Amniotic epithelial cell (primary cell): ENCODE measurements at places on chromosomes 7 and 10.

GRCh38 chr7:80298201-80298600 is 163.6 kb downstream of the GNAI1 start:
- peak; percentile 43 for DNase-seq

DNA sequence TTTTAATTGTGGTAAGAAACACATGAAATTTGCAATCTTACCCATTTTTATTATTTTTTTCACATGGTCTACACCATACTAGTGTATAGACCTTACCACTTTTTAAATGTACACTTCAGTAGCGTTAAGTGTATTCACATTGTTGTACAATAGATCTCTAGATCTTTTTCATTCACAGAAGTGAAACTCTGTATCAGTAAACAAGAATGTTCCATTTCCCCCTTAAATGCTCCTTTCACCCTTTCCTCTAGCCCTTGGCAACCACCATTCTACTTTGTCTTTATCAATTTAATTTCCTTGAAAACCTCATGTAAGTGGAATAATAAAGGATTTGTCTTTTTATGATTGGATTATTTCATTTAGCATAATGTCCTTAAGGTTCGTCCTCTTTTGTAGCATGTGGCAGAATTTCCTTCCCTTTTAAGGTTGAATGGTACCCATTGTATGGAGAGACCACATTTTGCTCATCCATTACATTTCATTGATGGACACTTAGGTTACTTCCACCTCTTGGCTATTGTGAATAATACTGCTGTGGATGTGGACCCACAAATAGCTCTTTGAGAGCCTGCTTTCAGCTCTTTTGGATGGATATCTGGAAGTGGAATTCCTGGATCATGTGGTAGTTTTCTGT is 45.7 kb downstream of the SNX10 start:
- no peak for DNase-seq

- no peak for DNase-seq
These were observed 13.7 kb upstream of the MAP3K8 start for GRCh38 chr10:30420266-30420665.

- peak; percentile 22 for DNase-seq
These were observed 717 bp downstream of the ADCY1 start for GRCh38 chr7:45574669-45575500.

DNA sequence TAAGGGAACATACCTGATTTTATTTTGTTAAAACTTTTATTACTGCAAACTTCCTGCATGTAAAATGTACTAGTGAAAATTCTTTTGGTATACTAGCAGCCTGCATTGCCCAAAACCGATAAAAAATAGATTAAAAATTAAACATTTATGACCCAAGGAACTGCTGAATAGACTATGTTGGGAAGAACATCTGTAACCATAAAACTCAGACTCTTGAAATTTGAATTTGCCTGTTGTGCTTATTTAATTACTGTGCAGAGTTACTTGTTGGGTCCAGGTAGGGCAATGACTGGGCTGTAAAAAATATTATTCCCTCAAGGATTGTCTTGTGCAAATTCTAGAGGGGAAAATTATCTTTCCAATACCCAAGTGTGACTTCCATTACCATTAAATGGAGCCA is 193.5 kb upstream of the PITRM1 start:
- DNase-seq = no peak

GRCh38 chr7:44201813-44202212 is 1.0 kb downstream of the YKT6 start:
- DNase-seq = no peak

DNA sequence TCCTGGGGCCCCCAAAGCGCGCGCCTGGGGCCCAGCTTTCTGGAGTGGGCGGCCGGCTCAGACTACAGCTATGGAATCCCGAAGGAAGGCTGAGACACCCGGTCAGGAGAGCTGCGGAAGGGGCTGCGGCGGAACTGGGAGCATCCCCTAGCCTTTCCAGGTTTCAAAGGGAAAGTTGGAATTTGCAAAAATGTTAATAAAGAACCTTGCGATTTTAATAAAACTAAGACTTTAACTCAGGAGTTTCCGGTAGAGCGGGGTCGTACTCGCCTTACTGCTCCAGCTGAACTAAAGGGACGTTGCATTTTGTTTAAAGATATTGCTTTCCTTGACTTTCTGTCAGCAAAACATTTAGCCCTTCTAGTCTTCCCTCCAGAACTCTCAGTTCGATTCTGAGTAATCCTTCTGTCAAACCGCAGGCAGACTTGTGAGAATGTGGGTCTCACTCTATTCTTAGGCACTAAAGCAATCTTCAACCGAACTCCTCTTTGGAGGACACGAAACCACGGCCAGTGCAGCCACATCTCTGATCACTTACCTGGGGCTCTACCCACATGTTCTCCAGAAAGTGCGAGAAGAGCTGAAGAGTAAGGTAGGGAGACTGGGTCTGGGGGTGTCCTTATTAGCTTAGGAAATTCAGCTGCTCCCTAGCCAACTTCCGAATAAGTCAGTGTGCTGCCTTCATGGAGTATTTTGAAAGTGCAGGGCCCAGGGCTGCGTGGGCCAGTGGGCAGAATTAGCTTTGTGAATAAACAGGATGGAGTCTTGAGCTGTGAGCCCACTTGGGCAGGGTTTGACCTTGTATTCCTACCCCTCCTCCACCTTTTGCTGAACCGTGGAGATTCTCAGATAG is 1.9 kb downstream of the CYP26A1 start:
- no peak for DNase-seq

DNA sequence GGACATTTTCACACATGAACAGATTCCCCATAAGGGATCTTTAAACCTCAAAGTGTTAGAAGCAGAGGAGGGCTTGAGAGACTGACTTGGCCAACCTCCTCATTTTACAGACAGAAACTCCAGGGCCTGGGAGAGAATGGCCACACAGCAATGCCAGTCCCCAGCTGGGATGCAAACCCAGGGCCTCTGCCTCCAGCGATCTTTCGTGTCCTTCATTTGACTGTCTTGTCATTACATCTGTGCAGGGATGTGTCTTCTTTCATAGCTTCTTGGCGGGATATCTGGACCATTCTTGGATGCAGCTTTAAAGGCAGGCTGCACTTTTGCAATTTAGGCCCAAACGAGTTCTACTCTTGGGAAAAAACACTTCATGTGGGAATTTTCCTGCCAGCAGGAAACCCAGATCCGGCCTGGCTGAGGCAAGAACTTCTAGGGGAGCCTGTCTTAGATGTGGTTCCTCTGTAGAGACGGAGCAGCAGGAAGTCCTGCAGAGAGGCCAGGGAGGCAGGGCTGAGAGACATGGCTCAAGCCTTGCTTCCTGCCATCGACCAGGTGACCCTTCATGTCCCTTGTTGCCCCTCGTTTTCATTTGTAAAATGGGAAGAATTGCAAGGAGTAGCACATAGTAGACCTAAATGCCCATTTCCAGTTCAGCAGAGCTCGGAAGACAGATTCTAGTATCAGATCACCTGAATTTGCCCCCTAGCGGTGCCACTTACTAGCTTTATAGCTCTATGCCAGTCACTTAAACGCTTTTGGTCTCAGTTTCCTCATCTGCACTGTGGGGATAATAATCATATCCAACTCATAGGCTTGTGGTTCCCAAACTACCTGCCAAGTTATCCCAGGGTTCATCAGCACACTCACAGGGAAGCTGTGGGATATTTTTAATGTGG is 43.9 kb upstream of the SLC29A3 start:
- DNase-seq = no peak

- no peak for DNase-seq
These were observed 12.8 kb upstream of the HK1 start for GRCh38 chr10:69265521-69265920.
